NCI-H2081 (cell line): ENCODE measurements at places on chromosomes 5 and 9.

- no peak for DNase-seq
These were observed 4.5 kb downstream of the PSAT1 start for GRCh38 chr9:78301466-78301865.

DNA sequence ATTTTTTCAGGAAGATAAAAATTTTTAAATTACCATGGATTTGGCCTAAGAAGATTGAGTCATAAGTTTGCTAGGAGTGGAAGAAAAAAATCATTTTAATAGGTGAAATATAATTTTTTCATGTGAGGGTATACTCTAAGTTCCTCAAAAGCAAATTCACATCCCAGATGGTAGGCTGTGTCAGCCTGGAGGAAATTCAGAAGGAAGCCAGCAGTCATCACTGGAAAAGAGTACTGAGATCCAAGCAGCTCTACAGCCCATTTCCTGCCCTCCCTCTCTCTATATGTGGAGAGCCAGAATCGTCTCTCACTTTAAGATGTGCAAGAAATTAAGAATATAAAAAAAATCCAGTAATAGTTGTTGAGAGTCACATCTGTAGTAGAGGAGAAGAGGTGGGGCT is 126.5 kb upstream of the CDH18 start:
- DNase-seq, result no peak

DNA sequence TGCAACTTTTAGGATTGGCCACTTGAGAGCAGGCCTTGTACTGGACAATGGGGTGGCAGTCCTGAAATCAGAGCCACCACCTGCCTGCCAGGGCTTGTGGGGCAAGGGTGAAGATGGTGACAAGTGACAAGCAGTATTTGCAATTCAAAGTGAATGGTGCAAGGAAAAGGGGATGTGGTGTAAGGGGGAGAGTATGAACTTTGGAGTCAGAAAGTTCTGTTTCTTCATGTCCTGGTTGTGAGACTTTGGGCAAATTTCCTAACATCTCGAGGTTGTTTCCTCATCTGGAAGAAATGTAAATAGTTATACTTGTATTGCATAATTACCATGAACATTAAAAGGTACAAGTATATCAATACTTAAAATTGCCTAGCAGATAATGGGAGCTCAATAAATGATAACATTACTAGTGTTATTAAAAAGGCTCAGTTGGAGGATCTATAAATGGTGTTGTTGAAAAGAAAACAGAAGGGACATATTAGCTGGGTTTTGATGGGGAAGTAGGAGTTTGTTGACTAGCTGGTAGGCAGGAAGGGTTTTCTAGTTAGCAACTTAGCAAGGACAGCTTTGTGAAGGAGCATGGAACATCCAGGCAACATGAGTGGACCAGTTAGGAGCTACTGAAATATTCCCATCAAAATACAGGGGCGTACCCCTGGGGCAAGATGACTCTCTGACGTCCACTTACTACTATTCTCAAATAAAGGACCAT is 21.3 kb upstream of the MEGF9 start:
- no peak for DNase-seq

DNA sequence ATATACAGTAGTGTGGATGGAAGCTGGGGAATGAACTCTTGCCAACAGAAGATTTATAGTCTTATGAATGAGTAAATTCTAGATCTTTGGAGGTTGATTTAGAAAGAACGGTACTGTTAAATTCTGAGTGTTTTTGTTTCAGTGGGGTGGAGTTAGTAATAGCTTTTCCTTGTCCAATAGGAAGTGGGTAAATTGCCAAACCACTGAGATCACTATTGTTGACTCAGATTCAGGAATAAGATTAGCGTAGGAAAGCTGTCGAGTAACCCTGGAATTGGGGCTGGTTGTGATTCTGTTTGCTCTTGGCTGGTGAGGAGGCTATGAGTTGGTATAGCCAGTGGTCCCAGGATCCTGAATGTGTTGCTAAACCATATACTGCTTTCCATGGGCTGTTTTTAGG is 155.6 kb downstream of the ARHGAP26 start:
- no peak for DNase-seq

DNA sequence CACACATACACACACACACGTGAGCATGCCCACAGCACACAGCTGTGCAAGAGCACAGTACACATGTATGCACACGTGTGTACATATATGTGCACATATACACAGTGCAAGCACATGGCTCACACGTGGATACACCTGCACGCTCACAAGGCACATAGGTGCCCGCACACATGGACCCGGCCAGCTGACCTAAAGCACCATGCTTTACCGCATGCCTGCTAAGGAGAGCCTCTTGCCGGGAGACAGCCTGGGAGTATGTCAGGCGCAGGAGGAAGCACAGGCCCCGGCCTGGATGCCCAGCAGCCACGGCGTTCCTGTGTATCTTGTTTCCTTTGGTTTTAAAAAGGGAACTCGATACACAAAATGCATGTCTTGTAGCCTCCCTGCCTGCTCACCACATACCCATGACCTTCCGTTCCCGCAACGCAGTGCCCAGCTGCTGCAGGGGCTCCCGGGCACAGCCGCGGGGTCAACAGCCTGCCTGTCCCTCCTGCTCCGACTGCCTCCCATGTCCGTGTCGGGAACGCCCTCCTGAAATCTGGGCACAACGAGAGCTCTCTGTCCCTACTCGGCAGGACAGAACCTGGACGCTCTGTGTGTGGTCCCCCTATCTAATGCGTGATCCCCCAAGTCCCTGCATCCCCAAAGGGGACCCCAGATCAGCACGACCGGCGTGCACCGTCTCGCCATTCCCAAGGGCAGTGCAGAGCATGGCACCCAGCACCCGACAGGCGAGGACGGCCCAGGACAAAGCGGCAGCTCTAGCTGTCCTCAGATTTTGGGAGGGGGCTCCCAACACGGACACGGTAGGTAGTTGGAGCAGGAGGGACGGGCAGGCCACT is 3.6 kb downstream of the SLC12A7 start:
- DNase-seq, result no peak

DNA sequence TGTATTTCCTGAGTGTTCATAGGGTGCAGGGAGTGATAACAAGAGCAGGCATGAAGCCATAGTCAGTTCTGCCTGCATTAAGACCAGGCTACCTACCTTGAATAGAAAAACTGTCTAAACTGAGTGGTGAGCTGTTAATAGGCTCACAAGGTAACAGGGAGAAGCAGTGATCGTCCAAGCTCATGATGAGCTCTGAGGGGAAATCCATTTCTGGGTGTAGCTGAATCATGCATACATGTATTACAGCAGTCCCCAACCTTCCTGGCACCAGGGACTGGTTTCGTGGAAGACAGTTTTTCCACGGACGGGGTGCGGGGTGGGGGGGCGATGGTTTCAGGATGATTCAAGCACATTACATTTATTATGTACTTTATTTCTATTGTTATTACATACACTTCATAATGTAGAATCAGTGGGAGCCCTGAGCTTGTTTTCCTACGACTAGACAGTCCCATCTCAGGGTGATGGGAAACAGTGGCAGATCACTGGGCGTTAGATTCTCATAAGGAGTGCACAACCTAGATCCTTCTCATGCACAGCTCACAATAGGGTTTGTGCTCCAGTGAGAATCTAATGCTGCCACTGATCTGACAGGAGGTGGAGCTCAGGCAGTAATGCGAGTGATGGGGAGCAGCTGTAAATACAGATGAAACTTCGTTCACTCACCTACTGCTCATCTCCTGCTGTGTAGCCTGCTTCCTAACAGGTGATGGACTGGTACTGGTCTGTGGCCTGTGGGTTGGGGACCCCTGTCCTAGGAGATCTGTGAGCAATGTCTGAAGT is 100.0 kb upstream of the IL6ST start:
- DNase-seq, result no peak

GRCh38 chr5:134638760-134639201 is 6.2 kb upstream of the SAR1B start:
- no peak for DNase-seq

- peak; percentile 75 for DNase-seq
These were observed 1.8 kb upstream of the ENTPD2 start for GRCh38 chr9:137055385-137056364.
